ENCODE measurements at places on chromosomes 2 and 18. TPM values are rescaled to one million over a fixed set of nuclear protein-coding genes. Genes with fewer than 3 reads are reported as not detected.

The NMS gene
- total RNA-seq = not detected

The COLEC12 gene
- total RNA-seq = 6.4 TPM

The FOXI3 gene
- total RNA-seq = not detected

The HOXD3 gene
- 0.73 TPM for total RNA-seq

The PUM2 gene
- total RNA-seq = 53.3 TPM

The SLC5A7 gene
- 0.09 TPM for total RNA-seq

The ACOXL gene
- not detected for total RNA-seq

The ANKRD30BL gene
- not detected for total RNA-seq

All from psoas muscle (tissue), 8 donors.